ENCODE measurements at places on chromosomes 13 and 19.

GRCh38 chr13:72504131-72504841 lies 223.1 kb downstream of the MZT1 start:
- DNase-seq: no peak

GRCh38 chr13:84630476-84630875 lies 748.2 kb upstream of the SLITRK1 start:
- no peak for DNase-seq

DNA sequence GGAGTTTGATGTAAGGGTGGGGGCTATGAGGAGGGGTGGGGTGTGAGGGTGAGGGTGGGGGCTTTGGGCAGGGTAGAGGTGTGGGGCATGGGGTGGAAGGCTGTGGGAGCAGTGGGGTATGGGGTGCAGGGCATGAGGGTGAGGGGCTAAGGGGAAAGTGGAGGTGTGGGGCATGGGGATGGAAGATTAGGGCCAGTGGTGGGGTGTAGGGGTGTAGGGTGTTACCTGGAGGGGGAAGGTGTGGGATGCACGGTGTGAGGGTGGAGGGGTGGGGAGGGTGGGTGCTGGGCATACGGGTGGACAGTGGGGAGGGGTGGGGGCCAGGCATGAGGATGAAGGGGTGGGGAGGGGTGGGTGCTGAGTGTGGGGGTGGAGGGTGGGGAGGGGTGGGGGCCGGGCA lies 22.9 kb upstream of the RASA3 start:
- no peak for DNase-seq

GRCh38 chr19:46524308-46524707 lies 28.6 kb upstream of the PNMA8B start:
- DNase-seq: no peak

DNA sequence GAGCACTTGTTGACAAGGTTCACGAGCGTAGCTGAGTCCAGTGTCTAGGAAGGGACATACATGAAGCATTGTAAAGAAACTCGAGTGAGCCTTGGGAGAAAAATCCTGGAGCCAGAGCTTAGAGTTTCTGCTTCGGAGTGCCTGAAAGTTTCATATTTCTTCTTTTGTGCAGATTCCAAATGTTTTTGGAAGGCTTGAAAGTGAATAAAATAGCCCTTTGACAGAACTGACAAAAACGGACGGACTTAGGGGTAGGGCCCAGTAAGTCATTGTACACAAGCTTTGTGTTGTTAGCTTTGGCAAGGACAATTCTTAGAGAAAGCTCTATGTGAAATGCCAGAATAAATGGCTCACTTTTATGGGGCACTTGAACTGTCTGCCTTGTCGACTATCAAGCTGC lies 2.8 kb downstream of the RNF113B start:
- no peak for DNase-seq

DNA sequence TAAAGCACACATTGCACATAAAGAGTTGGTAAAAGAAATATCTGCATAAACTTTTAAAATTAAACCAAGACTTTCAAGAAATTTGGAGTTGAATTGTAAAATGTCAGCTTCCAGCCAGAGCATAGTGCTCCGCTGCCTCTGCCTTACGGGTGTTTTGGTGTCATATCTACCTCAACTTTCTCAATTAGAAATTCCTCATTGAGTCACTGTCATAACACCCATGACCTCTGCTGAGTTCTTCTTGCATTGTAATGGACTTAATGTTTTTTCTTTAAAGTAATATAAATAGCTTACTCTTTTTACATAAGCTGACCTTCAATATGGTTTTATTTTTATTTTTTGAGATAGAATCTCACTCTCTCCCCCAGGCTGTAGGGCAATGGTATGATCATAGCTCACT lies 551.0 kb upstream of the NBEA start:
- DNase-seq: no peak

Measured in stimulated activated CD4-positive, alpha-beta T cell treated with anti-CD3 and anti-CD28 coated beads, Interleukin-1b, Interleukin-23, amount 100 ng/mL, for 48 hours (primary cell).